Smooth muscle cell of trachea (primary cell): ENCODE measurements at places on chromosomes 7 and 10. TPM values are rescaled to one million over a fixed set of nuclear protein-coding genes. Genes with fewer than 3 reads are reported as not detected.

Gene PTPRE
- 0.15 and 1.7 TPM in 2 replicates for total RNA-seq

Gene TAC1
- not detected in 2 replicates for total RNA-seq

Gene BLNK
- total RNA-seq: 0.17 TPM in 1 of 2 replicates, not detected in the other

Gene CYP2C8
- total RNA-seq: 0.33 TPM in 1 of 2 replicates, not detected in the other

Gene CFAP58
- 0.58 and 0.83 TPM in 2 replicates for total RNA-seq

Gene ACTL6B
- total RNA-seq: not detected in 2 replicates

Gene MEOX2
- total RNA-seq: 0.83 and 6.1 TPM in 2 replicates

Gene GFRA1
- 0.15 and 0.50 TPM in 2 replicates for total RNA-seq

Gene CRTAC1
- total RNA-seq: not detected in 2 replicates

Gene SKIDA1
- total RNA-seq: 0.73 and 0.99 TPM in 2 replicates

Gene ZNF804B
- not detected in 2 replicates for total RNA-seq

Gene PROSER2
- total RNA-seq: 2.0 and 5.8 TPM in 2 replicates

Gene NUTM2D
- total RNA-seq: 2.2 and 4.1 TPM in 2 replicates

Gene INMT
- 20.1 and 20.8 TPM in 2 replicates for total RNA-seq

Gene GRID1
- under 0.01 TPM in 1 of 2 replicates, not detected in the other for total RNA-seq

Gene SPDYE2B
- not detected in 2 replicates for total RNA-seq

Gene VAX1
- not detected in 2 replicates for total RNA-seq

Gene OR2A42
- total RNA-seq: 0.15 TPM in 1 of 2 replicates, not detected in the other

Gene KLF14
- under 0.01 TPM in 1 of 2 replicates, not detected in the other for total RNA-seq

Gene FAM13C
- 2.5 and 3.3 TPM in 2 replicates for total RNA-seq

Gene TAS2R38
- not detected in 2 replicates for total RNA-seq

Gene PCGF5
- total RNA-seq: 21.3 and 22.5 TPM in 2 replicates

Gene FAM25A
- not detected in 2 replicates for total RNA-seq

Gene MBLAC1
- total RNA-seq: 2.5 and 3.6 TPM in 2 replicates

Gene SPDYE16
- total RNA-seq: 0.33 and 0.44 TPM in 2 replicates

Gene AKR1C4
- total RNA-seq: not detected in 2 replicates

Gene IGF2BP3
- 32.0 and 35.1 TPM in 2 replicates for total RNA-seq

Gene PLEKHS1
- total RNA-seq: under 0.01 TPM in 1 of 2 replicates, not detected in the other

Gene CNNM1
- 0.15 and 0.33 TPM in 2 replicates for total RNA-seq

Gene C7orf33
- not detected in 2 replicates for total RNA-seq

Gene TMEM178B
- under 0.01 TPM in 1 of 2 replicates, not detected in the other for total RNA-seq

Gene ECHDC3
- total RNA-seq: 13.9 and 15.1 TPM in 2 replicates

Gene IQUB
- 0.83 and 1.2 TPM in 2 replicates for total RNA-seq

Gene ITPRID1
- total RNA-seq: not detected in 2 replicates

Gene ST8SIA6
- 0.17 TPM in 1 of 2 replicates, not detected in the other for total RNA-seq

Gene EBF3
- 9.9 and 16.5 TPM in 2 replicates for total RNA-seq

Gene HMX2
- total RNA-seq: not detected in 2 replicates

Gene STAM
- 21.2 and 28.4 TPM in 2 replicates for total RNA-seq

Gene DNAJC12
- 2.0 and 2.5 TPM in 2 replicates for total RNA-seq

Gene TUBAL3
- not detected in 2 replicates for total RNA-seq
